ENCODE measurements at places on chromosomes 4 and X. TPM values are rescaled to one million over a fixed set of nuclear protein-coding genes. Genes with fewer than 3 reads are reported as not detected.

DNA sequence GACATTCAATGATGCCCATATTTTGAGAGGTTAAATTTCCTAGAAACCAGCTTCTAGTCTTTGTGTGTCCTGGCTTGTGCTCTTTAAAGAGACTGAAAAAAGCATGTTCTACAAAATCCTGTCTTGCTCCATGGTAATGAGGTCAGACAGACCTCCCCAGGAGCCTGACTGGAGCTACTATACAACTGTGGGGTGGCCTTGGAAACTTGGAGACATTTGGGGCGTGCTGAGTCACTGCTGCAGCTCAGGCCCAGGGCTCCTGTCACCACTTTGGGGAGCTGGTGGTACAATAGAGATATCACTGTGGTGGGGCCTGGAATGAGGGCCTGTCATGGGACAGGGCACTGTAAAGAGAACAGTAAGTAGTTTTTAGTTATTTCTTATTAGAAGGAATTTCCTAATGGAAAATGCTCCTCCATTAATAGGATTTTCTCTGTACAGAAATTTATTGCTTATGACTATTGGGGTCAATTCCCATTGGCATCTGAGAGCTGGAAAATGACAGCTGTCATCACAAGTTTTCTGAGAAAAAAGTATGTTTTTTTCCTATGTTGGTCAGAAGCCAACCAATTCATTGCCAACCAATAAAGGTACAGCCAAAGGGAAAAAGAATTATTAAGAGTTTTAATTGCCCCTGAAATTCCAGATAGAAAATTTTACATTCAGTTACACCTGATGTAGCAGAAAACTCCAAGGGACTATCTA lies 207.4 kb upstream of the JADE1 start:
- H3K27me3 ChIP-seq, result no peaks in the 10 kb centered on the region
- no peak for DNase-seq
- H3K36me3 ChIP-seq, result no peaks in the 10 kb centered on the region
- peaks cover 36% of the 10 kb centered on the region for H3K4me1 ChIP-seq

Gene SOD3
- polyA plus RNA-seq, result not detected

DNA sequence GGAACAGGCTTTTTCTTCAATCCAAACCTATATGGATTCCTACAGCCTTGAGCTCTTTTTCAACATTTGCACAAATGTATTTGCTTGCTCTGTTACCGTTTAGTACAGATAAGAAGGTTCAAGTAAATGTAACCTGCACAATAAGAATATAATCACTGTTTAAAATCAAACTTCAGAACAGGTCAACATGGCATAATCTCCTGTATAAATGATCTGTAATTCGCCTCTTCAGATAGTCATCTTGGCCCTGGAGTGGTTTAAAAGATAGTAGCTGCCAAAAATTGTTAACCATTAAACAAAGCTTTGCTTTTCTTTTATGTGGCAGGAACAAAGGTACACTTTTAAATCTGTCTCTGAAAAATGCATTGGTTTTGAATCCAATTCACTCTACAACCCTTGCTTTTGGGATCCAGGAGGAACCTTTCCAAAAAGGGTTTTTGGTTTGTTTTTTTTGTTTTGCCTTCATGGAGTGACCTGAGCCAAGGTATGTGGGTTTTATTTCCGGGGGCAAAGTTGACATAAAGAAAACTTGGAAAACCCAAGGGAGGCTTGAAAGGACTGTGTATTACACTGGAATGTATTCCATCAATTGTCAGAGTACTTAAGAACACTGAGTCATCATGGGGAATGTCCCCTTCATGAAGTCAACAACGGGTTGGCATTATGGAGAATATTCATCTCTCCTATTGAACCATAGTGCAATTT lies 210.4 kb upstream of the HCCS start:
- H3K27me3 ChIP-seq, result no peaks in the 10 kb centered on the region
- H3K36me3 ChIP-seq, result no peaks in the 10 kb centered on the region
- H3K4me3 ChIP-seq, result no peak overlapping the region

Gene TMPRSS11D
- polyA plus RNA-seq, result not detected

GRCh38 chr4:148800940-148801339 lies 358.7 kb upstream of the NR3C2 start:
- no peak overlapping the region for H3K4me3 ChIP-seq
- H3K27ac ChIP-seq, result no peak overlapping the region
- no peaks in the 10 kb centered on the region for H3K36me3 ChIP-seq
- H3K4me1 ChIP-seq, result no peaks in the 10 kb centered on the region

DNA sequence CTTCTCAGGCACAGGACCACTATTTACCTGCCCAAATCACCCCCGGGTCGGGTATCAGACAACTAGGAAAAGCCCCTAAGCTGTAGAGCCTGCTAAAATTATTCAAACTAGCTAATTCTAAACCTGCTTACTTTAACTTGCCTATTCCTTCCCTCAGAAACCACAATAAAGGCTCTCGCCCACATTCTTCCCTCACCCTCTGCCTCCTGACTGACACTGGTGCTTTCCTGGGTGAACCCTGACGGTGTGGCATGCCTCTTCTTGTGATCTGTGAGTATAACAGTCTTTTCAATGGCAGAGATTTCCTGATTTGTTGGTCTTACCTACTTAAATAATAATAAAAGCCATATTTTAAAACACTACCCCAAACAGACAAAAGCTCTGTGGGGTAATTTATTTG lies 242.1 kb upstream of the ZCCHC13 start:
- no peaks in the 10 kb centered on the region for H3K36me3 ChIP-seq
- no peak overlapping the region for H3K4me3 ChIP-seq
- H3K27me3 ChIP-seq, result no peaks in the 10 kb centered on the region
- DNase-seq, result no peak

- H3K4me3 ChIP-seq, result no peak overlapping the region
- H3K4me1 ChIP-seq, result no peaks in the 10 kb centered on the region
- no peaks in the 10 kb centered on the region for H3K36me3 ChIP-seq
- no peak for DNase-seq
These were observed 5.9 kb downstream of the COL25A1 start for GRCh38 chr4:109296527-109296926.

- H3K27me3 ChIP-seq, result peaks cover 1% of the 10 kb centered on the region
- H3K36me3 ChIP-seq, result 0 out of 2 replicates have a peak, but pooled peaks cover 2% of the 10 kb centered on the region
- no peak for DNase-seq
- H3K27ac ChIP-seq, result no peak overlapping the region
- H3K4me3 ChIP-seq, result no peak overlapping the region
These were observed 1.8 kb upstream of the ZCCHC4 start for GRCh38 chr4:25310803-25311166.

- no peak for DNase-seq
- H3K27me3 ChIP-seq, result no peaks in the 10 kb centered on the region
- H3K27ac ChIP-seq, result no peak overlapping the region
- H3K36me3 ChIP-seq, result no peaks in the 10 kb centered on the region
These were observed 306.1 kb upstream of the TAPT1 start for GRCh38 chr4:16532240-16532970.

- no peaks in the 10 kb centered on the region for H3K36me3 ChIP-seq
- H3K4me3 ChIP-seq, result no peak overlapping the region
- H3K27me3 ChIP-seq, result no peaks in the 10 kb centered on the region
- H3K27ac ChIP-seq, result no peak overlapping the region
These were observed 43.1 kb downstream of the BTC start for GRCh38 chr4:74751247-74751646.

Gene GAGE1
- not detected for polyA plus RNA-seq

DNA sequence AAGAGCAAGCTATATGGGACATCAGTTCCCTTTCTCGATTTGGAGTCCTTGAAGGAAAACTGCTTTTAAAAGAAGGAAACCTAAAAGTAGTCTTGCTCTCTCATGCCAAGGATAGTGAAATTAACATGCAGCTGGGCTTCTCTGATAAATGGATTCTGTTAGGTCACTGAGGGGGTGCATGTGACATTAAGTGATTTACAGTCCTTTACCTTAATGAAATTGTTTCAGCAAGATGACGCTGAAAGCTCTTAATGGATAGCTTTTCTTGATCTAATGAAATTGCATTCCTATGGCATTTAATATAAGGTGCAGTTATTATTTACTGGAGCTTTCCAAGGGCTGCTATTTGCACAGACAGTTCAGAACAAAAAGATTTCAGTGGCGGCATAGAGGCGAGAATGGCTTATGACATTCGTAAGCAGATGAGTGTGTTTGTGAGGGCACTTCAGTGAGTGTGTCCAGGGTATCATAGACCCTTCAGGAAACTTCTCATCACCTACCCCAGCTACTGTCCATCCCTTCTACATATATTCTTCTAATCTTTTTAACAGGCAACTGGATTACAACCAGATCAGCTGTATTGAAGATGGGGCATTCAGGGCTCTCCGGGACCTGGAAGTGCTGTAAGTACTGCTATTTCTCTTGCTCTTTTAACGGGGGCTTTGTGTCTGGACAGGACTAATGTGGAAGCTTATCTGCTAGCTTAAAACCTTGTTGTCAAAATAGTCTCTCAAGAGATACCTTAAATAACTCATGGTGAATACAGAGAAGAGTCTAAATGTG lies 219.9 kb upstream of the PACRGL start:
- no peaks in the 10 kb centered on the region for H3K36me3 ChIP-seq
- no peaks in the 10 kb centered on the region for H3K4me1 ChIP-seq
- DNase-seq, result no peak
- H3K27ac ChIP-seq, result no peak overlapping the region
- no peaks in the 10 kb centered on the region for H3K27me3 ChIP-seq

DNA sequence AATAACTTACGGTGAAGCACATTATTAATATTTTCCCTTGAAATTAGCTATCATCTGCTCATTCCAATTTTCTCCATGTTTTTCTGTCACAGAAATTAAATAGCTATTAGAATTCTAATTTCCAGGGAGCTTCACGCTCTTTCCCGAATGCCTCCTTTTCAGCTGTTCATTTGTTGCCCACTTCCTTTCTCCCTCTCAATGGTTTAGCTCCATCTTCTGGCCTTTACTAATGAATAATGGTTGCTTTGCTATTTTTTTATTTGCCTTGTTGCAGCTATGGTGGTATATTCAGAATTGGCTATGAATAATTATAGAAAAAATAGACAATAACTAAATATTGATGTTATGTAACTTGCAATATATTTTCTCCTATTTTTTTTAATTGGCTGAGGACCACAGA lies 70.5 kb downstream of the GRIA2 start:
- H3K36me3 ChIP-seq, result no peaks in the 10 kb centered on the region
- no peaks in the 10 kb centered on the region for H3K4me1 ChIP-seq
- H3K4me3 ChIP-seq, result no peak overlapping the region
- DNase-seq, result no peak
- H3K27me3 ChIP-seq, result no peaks in the 10 kb centered on the region

GRCh38 chrX:38326086-38326485 lies 1.2 kb downstream of the RPGR start:
- H3K4me1 ChIP-seq, result peaks cover 51% of the 10 kb centered on the region
- no peak for DNase-seq
- peak overlapping the region; percentile 85 for H3K4me3 ChIP-seq

- H3K36me3 ChIP-seq, result no peaks in the 10 kb centered on the region
- no peak for DNase-seq
- H3K27me3 ChIP-seq, result no peaks in the 10 kb centered on the region
- H3K4me3 ChIP-seq, result no peak overlapping the region
- no peaks in the 10 kb centered on the region for H3K4me1 ChIP-seq
These were observed 22.7 kb upstream of the DKK2 start for GRCh38 chr4:107058828-107059227.

Gene CENPVL2
- polyA plus RNA-seq, result not detected

GRCh38 chr4:183729069-183729406 lies 69.9 kb downstream of the TRAPPC11 start:
- H3K27me3 ChIP-seq, result no peaks in the 10 kb centered on the region
- no peaks in the 10 kb centered on the region for H3K36me3 ChIP-seq
- peak overlapping the region; percentile 75 for H3K27ac ChIP-seq
- peaks cover 45% of the 10 kb centered on the region for H3K4me1 ChIP-seq

DNA sequence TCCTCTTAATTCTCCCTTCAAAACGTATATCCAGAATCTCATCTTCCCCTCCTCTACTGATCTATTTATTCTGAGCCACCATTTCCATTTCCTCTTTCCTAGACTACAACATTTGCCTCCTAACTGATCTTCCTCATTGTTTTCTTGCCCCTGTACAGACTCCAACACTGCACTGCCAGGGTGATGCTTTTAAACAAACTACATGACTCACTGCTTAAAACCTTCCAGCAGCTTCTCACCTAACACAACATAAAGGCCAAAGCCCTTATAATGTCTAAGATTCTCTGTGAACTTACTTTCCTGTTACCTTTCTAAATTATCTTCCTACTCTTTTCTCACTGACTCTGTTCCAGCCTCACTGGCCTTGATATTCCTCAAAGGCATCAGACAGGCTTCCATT lies 161.0 kb upstream of the HS3ST1 start:
- H3K4me1 ChIP-seq, result no peaks in the 10 kb centered on the region
- no peak overlapping the region for H3K27ac ChIP-seq
- no peak for DNase-seq
- H3K36me3 ChIP-seq, result no peaks in the 10 kb centered on the region
- no peaks in the 10 kb centered on the region for H3K27me3 ChIP-seq

- no peaks in the 10 kb centered on the region for H3K27me3 ChIP-seq
- H3K4me1 ChIP-seq, result no peaks in the 10 kb centered on the region
- peaks cover 1% of the 10 kb centered on the region for H3K36me3 ChIP-seq
- H3K4me3 ChIP-seq, result no peak overlapping the region
These were observed 12.3 kb downstream of the USP11 start for GRCh38 chrX:47245156-47245555.

Gene MID1
- 1.1 TPM for polyA plus RNA-seq

Gene UGT2B17
- not detected for polyA plus RNA-seq

Gene DCAF16
- 37.5 TPM for polyA plus RNA-seq

- no peak overlapping the region for H3K4me3 ChIP-seq
- H3K36me3 ChIP-seq, result peaks cover 9% of the 10 kb centered on the region
- H3K27me3 ChIP-seq, result no peaks in the 10 kb centered on the region
- H3K4me1 ChIP-seq, result no peaks in the 10 kb centered on the region
- no peak overlapping the region for H3K27ac ChIP-seq
These were observed 8.4 kb downstream of the NIPAL1 start for GRCh38 chr4:48025005-48025404.

DNA sequence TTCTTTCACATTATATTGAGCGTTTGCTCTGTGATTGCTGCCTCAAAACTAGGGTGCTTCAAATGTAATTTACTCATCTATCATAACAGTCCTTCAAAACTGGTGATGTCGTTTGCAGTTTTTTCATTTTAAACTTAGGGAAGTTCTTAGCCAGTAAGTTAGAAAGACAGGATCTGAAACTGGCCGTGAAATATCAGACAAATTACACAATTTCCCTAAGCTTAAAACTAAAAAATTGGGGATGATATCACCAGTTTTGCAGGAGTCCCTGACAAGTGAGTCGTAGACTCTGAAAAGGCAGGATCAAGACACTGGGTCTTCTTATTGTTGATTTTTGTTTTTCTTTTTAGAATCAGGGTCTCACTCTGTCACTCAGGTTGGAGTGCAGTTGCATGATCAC lies 44.8 kb downstream of the MOB1B start:
- no peaks in the 10 kb centered on the region for H3K27me3 ChIP-seq
- no peak overlapping the region for H3K27ac ChIP-seq
- DNase-seq, result no peak
- peaks cover 13% of the 10 kb centered on the region for H3K4me1 ChIP-seq

Gene CT47B1
- not detected for polyA plus RNA-seq

Gene CFAP47
- not detected for polyA plus RNA-seq

GRCh38 chr4:164446516-164446915 lies 307.4 kb upstream of the SMIM31 start:
- no peak overlapping the region for H3K27ac ChIP-seq
- H3K4me1 ChIP-seq, result no peaks in the 10 kb centered on the region
- no peaks in the 10 kb centered on the region for H3K27me3 ChIP-seq
- no peaks in the 10 kb centered on the region for H3K36me3 ChIP-seq

Measured in HepG2 (cell line).